Fibroblast of skin of left biceps (primary cell): ENCODE measurements at places on chromosomes 16 and 17.
A peak's percentile ranks its signal among the peaks of the same experiment; 100 is the strongest.

GRCh38 chr16:27254262-27254811, 14.2 kb downstream of the NSMCE1 start:
- DNase-seq = no peak

- DNase-seq = no peak
Measured at GRCh38 chr16:66365651-66366050, 840 bp upstream of the CDH5 start.

GRCh38 chr17:56987283-56987834, 9.4 kb downstream of the SCPEP1 start:
- no peak for DNase-seq

DNA sequence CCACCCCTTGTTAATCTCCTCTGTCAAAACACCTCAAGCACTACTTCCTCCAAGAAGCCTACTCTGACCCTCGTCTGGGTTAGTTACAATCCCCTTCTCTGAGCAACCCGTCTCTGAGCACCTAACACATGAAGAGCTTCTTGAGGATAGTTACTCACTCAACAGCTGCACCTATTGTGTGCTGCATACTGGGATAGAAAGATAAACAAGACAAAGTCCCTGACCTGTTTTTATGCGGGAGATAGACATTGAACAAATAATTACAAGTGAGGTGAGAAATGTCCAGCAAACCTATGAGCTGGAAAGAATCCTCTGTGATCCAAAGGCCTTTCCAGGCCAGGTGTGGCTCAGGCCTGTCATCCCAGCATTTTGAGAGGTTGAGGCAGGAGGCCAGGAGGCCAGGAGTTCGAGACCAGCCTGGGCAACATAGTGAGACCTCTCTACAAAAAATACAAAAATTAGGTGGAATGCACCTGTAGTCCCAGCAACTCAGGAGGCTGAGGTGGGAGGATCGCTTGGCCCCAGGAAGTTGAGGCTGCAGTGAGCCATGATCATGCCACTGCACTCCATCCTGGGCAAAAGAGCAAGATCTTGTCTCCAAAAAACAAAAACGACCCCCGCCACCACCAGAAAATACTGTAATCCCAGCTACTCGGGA, 5.5 kb upstream of the ZNF771 start:
- DNase-seq = no peak

GRCh38 chr17:75036643-75037268, 10.0 kb downstream of the ATP5PD start:
- DNase-seq = peak; percentile 28

DNA sequence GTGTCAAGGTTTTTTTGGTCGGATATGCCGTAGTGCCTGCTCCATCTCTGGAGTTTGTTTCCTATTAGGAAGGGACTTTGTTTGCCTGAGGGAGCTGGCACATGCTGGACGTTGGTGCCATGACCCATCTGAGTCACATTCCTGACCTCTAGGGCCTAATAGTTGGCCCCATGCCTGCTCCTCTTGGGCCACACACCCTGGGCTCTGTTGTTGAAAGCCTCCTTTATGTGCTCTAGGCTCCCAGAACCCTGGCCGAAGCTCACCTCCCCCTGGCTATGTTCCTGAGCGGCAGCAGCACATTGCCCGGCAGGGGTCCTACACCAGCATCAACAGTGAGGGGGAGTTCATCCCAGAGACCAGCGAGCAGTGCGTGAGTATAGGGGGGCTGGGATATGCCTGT, 18.4 kb downstream of the LIMD2 start:
- DNase-seq = no peak

DNA sequence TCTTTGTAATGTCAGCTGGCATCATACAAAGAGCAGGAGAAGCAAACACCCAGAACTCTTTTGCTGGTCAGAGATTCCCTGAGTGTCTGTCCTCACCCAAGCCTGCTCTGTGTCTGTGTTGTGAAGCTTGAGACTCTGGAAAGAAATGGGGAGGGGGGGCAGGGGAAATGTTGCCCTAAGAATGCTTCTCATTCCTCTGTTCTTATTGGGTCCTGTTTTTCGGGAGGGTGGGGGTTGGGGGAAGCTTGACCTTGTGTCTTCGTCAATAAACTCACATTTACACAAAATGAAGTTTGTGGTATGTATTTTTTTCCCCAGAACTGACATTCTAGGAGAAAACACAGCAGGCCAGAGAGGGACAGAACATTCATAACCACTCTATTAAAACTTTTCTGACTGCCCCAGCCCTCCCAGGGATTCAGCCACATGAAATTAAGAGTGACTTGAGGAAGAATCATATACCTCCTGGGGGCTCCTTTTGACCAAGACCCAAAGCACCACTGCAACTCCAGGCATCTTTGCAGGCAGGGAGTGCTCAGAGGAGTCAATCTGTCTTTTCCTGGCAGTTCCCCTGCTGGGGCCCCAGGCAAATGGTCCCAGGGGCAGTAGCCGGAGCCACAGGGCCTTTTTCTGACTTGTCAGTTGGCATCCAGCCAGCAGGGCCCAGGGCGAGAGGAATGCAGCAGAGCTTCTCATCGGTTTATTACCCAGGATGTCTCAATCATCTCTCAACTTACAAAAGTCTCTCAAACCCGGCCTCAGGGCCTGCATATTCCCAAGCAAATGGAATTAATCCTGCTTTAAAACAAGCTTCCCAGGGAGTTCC, 5.1 kb upstream of the RASL10B start:
- DNase-seq = peak; percentile 85

DNA sequence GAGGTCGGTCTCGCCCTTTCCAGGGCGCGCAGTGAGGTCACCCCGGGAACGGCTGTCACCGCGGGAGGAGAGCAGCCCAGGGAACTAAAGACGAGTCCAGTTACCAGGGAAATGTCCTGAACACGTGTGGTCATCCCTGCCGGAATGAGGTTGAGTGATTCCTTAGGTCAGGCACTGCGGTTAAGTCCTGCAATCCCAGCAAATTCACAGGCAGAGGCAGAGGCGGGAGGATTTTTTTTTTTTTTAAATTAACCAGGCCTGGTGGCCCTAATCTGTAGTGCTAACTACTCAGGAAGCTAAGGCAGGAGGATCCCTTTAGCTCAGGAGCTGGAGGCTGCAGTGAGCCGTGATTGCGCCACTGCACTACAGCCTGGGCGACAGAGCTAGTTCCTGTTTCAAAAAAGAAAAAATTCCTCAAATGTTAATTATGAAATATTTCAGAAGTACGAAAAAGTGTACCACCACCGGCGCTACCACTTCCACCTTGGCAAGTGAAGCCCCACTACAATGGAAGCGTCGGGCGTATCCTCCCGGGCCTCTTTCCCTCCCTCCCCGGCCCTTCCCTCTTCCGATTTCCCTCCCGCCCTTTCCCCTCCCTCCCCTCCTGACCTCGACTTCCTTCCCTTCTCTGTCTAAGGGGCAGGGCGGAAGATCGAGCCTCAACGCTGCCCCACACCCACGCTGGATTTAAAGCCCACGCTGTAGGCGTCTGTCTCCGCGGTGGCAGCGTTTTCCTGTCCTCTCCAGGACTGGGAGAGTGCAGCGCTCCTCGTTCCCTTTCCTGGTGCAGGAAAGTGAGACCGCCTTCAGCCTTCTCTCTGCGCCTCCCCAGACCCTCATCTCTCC, 27.3 kb downstream of the SLFN11 start:
- no peak for DNase-seq

GRCh38 chr17:59004338-59005111, 102.2 kb downstream of the TRIM37 start:
- no peak for DNase-seq

- no peak for DNase-seq
Measured at GRCh38 chr16:86821895-86822294, 243.5 kb downstream of the FOXL1 start.

DNA sequence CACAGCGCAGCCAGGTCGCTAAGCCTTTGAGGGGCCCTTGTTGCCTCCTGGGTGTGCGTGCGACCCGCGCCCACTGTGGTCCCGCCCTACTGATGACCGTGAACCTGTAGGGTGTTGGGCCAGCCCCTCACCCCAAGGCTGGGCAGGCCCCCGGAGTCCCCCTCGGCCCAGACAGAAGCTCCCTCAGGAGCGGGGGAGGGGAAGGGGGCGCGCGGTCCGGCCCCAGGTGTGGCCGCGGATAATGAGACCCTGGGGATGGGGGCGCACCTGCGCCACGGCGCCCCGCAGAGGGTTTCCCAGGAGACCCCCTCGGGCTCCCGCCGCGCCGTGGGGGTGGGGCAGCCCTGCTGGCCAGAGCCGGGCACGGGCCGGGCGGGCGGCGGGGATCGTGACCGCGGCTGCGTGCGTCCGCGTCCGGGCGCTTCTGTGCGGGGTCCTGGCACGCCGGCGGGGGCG, 358 bp upstream of the ARHGDIG start:
- DNase-seq = no peak

GRCh38 chr17:75548813-75549212, 23.3 kb downstream of the LLGL2 start:
- DNase-seq = no peak

DNA sequence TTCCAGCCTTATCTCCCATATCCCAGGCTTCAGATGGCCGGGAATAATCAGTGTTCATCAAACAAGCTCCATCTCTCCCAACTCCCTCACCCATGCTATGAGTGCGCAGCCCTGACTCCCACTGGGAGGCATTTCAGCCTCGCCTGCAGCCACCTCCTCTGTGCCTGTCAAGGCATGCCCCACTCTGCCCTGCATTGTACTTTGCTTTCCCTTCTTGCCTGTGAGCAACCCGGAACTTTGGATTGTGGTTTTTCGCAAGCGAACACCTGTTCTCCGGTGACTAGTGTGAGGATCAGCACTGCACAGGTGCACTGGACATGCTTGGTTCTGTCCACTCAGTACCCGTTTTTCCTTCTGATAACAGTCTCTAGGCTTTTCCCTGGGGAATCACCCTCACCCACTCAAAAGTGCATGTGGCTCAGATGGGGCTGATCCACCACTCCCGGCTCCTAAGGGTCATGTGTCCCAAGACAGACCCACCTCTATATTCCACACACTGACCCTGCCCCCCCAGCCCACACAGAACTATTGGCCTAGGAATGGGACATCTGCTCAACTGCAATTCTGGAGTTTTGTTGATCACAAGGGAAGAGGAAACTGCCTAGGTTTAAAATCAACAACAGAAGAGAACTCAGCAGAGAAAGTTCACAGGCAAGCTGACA, 9.1 kb downstream of the CHST6 start:
- no peak for DNase-seq

DNA sequence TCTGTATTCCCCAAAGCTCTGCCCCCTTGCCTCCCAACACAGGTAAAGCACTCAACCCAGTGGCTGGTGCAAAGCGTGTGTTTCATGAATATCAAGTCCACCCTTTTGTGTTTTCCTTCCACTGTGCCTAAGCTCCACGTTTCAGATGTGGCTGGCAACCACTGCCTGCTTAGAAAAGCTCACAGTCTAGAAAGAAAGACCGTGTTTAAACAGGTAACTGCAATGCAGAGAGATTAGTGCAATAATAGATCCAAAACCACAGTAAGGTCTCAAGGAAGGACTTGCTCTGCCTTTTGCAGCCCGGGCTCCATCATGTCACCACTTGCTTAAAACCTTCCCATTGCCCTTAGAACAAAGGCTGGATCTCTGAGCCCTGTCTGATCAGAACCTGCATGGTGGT, 240.2 kb upstream of the C16orf82 start:
- no peak for DNase-seq

DNA sequence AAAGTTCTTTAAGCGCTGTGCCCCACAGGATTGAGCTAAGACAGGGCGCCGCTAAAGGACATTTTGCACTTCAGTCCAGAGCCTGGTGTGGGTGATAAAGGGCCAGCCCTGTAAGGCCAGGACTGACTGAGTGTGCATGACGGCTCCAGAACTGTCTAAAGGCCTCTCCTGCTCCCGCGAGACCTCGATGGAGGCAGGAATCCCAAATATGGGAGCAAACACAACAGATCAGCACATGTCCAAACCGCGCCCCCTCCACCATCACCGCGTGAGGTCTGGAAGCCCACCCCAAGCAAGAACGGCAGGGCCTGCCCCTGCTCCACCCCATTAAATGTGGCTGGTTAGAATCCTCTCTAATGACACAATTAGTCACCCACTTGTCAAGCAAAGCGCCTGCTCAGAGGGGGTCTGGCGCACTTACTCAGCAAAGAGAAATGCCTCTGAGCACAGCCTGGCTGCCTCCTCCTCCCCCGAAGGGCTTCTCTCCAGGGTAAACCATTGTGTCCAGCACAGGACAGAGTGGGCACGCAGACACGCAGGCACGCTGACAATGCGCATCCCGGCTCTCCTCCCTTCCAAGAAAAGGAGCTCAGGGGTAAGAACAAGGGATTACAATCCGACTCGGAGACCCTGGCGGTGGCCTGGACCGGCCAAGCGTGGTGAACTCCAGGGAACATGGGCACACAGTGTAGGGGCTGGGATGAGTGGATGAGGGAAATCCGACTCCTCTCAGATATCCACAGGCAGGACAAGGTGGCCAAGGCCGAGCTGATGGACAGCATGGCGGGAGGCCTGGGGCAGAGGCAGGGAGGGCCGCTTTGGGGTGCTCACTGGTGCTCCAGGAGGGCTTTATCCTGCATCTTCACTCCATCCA, 1.5 kb downstream of the MXRA7 start:
- peak; percentile 96 for DNase-seq

DNA sequence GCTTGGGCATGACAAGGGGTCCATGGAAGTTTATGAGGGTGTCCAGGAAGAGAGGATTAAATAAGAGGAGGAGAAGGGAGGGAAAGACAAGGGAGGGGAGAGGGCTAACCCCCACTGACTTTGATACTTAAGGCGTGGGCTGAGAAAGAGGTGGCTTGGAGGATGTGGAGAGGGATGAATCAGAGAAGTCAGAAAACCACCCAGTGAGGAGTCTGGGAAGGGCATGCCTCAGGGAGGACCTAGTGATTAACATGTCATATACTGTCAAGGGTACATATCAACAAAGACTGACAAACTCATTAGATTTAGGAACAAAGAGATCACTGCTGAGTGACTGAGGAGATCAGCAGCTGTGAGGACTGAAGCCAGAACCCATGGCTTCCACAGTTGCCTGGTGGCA, 145.4 kb downstream of the IRX5 start:
- DNase-seq = no peak

DNA sequence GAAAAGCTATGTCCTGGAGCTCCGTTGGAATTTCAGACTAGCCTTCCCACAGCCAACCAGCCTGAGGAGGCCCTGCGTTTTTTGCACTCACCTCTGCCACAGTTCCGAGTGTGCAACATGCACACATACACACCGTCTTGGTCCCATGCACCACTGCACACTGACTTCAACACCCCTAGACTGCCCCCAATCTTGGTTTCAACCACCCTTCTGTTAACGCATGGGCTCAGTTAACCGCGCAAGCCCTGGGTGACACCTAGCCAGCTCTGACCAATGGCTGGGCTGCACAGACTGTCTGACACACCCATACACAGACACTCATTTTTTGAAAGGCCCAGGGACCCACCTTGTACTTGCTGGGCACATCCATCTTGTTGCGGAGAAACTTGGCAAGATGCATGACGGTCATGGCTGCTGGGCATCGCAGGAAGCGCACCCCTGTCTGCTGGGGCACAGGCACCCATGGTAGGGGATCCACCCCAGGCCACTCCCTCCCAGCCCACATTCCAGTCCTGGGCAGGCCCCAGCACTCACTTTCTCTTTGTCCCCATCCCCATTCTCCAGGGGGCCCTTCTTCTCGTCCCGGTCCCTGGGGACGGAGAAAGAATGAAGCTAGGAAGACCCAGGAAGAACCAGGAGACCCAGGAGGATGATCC, 8.0 kb downstream of the CISD3 start:
- no peak for DNase-seq
